ENCODE measurements at places on chromosomes 16 and 17.

- DNase-seq: no peak
These were observed 5.7 kb upstream of the EXOSC6 start for GRCh38 chr16:70257391-70257790.

DNA sequence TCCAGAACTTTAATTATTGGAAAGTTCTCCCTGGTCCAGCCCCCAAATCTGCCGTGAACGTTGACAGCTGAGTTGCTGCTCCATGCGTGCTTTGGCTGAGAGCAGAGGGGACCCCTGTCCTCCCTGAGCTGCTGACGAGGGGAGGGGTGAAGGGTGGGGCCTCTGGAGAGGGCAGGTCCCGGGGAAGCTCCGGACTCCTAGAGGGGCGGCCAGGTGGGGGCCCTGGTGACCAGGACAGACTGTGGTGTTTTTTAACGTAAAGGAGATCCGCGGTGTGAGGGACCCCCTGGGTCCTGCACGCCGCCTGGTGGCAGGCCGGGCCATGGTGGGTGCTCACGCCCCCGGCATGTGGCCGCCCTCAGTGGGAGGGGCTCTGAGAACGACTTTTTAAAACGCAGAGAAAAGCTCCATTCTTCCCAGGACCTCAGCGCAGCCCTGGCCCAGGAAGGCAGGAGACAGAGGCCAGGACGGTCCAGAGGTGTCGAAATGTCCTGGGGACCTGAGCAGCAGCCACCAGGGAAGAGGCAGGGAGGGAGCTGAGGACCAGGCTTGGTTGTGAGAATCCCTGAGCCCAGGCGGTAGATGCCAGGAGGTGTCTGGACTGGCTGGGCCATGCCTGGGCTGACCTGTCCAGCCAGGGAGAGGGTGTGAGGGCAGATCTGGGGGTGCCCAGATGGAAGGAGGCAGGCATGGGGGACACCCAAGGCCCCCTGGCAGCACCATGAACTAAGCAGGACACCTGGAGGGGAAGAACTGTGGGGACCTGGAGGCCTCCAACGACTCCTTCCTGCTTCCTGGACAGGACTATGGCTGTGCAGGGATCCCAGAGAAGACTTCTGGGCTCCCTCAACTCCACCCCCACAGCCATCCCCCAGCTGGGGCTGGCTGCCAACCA lies at the start of gene MC1R:
TSS of gene MC1R (plus strand) at position 410 of the 895 bp plus-strand sequence. CDS start at position 807, 397 bp downstream.
- peak; percentile 62 for DNase-seq

DNA sequence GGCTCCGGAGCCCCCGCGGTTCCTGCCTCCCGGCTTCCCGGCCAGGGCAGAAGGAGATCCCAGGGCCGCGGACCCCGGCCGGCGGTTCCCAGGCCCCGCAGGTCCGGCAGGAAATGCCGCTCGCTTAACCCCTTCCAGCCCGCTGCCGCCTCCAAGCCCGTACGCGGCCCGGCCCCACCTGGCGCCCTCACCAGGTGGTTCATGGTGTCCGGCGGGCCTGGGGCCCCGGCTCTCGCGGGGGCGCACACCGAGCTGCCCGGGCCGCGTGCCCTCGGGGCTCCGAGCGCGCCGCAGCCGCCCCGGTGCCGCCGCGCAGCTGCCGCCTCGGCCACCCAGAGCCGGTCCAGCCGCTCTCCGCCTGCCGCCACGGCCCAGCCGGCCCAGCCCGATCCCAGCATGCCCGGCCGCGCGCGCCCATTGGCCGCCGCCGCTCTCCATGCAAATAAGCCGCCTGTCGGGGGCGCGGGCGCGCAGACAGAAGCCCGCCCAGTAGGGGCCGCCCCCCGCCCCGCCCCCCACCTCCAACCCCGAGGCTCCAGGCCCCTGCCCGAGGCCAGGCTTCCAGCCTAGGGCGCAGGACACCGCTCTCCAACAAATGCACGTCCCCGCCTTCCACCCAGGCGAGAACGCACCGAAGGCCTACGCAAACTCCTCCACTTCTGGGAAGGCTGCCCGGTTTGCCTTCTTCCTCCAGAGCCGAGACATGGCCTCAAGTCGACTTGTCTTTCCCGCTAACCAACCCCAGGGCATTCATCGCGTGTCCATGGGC lies at the start of gene BCAR1:
TSS of gene BCAR1 (minus strand) at position 345 of the 769 bp plus-strand sequence. CDS start at position 203, 142 bp downstream.
- peak; percentile 97 for DNase-seq

DNA sequence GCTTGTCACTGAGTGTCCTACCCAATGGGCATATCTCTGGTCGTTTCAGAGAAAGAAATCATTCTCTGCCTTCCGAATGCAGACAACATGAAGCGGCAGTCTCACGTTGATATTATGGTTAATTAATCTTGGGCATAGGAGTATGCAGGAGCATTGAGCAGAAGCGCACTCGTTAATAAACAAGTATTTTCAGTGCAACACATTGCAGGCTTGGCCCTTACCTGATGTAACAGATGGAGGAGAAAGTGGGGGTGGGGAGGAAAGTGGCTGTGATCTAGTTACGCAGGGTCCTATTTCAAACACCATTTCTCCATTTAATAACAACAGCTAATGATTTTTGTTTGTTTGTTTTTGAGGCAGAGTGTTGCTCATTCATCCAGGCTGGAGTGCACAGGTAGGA lies 414.0 kb upstream of the RBFOX1 start:
- DNase-seq: no peak

DNA sequence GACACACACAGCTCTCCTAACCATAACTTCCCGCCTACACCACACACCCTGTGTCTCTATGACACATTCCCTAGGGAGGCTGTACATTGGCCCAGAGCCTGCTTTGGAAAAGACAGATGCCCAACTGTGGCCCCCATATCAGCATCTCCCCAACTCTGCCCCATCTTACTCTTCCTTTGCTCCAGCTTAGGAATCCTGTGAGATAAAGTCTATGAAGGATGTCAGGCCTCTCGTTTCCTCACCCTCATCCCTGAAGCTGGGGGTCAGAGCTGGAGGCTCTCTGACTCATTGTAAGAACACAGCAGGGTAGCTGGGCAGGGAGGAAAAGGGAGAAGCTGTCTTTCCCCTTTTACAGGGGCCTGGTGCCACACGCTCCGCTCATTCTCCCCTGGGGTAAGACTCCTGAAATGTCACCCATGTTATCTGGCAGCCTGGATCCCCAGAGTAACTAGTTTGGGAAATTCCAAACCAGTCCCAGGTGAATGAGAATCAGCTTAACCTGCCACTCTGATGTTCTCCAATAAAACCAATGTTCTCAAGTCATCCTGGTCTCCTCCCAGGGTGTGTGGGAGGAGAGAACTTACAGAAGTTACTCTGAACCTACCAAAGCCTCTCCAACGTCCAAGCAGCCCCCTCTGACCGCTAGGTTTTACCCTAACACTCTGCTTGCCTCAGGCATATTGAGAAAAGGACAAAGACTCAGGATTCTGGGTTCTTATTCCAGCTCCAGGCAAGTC lies 2.8 kb downstream of the RAPGEFL1 start:
- no peak for DNase-seq

GRCh38 chr16:8380311-8380710 lies 210.0 kb downstream of the TMEM114 start:
- peak; percentile 87 for DNase-seq

DNA sequence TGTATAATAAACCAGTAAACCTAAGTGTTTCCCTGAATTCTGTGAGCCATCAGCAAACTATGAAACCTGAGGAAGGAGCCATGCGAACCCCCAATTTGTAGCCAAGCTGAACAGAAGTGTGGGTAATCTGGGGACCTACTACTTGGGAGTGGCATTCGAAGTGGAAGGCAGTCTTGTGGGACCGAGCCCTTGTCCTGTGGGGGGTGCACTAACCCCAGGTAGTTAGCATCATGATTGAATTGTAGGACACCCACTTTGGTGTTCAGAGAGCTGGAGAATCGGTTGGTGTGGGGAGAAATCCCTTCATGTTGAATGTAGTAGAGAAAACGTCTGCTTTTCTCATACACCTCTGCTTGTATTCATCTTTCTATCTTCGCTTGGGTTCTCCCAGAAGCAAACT lies 79.7 kb upstream of the CPHXL start:
- DNase-seq: no peak

DNA sequence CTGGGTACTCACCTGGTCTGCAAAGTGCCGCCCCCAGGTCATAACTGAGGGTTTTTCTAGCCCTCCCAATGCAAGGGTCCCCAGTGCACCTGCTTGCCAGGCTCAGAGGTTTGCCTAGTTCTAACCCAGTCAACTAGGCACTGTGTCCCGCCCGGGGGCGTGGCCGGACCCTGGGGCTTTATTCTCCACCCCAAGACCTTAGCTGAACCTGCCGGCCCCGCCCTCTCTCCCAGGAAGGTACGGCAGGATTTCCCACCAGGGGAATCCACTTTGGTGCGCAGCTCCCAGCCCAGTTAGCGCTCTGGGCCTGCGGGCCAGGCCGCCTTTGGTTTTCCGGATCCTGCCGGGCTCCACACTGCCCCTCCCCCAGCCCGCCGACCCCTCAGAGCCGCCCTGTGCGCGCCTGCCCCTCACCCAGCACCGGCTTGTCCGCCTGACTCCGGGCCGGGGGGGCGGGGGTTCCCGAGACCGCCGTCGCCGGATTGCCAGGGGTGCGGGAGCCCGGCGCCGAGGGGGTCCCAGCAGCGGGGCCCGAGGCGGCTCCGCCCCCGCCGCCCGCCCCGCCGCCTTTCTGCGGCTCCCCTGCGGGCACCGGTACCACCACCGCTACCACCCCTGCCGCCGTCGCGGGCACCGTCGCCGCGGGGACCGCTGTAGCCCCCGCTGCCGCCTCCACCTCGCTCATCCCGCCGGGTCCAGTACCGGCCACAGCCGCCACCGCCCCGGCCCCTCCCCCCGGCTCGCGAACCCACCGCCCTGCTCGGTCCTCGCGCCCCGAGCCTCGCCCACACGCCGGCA lies 424 bp downstream of the YBX2 start:
- peak; percentile 77 for DNase-seq

DNA sequence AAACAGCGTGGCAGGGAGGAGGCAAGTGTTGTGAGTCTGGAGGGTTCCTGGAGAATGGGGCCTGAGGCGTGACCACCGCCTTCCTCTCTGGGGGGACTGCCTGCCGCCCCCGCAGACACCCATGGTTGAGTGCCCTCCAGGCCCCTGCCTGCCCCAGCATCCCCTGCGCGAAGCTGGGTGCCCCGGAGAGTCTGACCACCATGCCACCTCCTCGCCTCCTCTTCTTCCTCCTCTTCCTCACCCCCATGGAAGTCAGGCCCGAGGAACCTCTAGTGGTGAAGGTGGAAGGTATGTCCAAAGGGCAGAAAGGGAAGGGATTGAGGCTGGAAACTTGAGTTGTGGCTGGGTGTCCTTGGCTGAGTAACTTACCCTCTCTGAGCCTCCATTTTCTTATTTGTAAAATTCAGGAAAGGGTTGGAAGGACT lies at the start of gene CD19:
TSS of gene CD19 (plus strand) at position 171 of the 425 bp plus-strand sequence. CDS start at position 201, 30 bp downstream.
- no peak for DNase-seq

- DNase-seq: no peak
These were observed 1.5 kb upstream of the TTYH2 start for GRCh38 chr17:74211912-74212208.

DNA sequence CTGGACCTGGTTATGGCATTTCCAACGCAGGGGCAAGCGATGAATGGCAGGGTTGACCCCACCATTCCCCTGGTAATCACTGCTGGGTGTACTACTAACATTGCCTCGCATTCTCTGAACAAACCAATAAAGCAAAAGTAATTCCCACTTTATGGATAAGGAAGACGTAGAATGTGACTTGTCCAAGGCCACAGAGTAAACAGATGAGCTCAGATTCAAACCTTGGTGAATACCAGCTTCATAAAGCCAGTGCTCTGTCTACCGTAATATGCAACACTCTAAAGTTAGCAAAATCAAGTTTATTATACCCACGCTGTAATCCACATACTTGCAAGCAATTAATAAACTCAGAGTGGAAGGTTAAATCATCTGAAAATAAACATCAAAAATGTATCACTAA lies 59.6 kb downstream of the ANKFY1 start:
- no peak for DNase-seq

DNA sequence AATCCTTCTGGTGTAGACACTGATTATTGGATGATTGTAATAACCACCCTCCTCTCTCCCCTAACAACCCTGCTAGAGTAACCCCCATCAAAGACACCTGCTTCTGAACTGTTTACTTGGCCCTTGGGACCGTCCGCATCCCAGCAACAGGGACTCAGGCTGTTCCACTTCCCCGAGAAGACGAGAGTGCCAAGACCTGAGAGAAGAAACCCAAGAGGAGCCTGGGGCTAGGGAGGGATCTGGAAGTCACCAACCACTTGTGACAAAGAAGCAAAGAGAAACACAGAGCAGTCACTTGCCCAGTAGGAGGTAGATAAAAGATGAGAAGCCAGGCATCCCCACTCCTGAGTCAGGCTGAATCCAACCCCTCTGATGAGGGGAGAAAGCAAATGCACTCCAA lies 84.3 kb downstream of the CDH11 start:
- DNase-seq: peak; percentile 43

DNA sequence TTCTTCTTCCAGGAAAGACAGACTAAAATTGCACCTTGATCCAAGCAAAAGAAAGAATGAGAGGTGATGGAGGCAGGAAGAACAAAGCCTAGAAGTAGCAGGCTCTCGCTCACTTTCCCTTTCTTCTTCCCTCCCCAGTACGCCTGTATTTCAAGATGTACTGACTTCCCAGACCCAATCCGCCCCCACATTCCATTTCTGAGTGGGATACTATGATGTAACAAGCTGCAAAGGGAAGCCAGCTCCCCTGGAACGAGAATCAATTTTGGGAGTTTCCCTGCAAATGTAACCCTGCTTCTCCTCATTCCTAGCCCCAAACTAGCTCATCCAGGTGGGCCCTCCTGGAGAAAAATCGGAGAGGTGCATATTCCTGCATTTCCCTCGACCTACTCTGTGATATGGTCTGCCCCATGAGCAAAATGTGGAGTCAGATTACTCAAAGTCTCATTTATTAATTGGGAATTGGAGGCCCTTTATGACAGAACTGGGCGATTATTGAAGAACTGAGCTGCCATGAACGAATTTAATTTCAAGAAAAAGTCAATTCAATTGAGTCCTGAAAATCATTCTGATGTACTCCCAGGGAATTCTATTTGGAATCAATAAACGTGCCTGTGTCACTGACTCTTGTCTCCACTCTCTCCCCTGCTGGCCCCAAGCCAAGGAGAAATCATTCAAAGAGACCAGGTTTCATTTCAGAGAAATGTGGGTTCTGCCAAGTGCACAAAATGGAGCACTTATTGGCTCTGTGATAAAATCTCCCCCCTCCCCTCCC lies 398.9 kb downstream of the SHISA9 start:
- DNase-seq: no peak
